ENCODE measurements at places on chromosomes 7 and 10. TPM values are rescaled to one million over a fixed set of nuclear protein-coding genes. Genes with fewer than 3 reads are reported as not detected.

DNA sequence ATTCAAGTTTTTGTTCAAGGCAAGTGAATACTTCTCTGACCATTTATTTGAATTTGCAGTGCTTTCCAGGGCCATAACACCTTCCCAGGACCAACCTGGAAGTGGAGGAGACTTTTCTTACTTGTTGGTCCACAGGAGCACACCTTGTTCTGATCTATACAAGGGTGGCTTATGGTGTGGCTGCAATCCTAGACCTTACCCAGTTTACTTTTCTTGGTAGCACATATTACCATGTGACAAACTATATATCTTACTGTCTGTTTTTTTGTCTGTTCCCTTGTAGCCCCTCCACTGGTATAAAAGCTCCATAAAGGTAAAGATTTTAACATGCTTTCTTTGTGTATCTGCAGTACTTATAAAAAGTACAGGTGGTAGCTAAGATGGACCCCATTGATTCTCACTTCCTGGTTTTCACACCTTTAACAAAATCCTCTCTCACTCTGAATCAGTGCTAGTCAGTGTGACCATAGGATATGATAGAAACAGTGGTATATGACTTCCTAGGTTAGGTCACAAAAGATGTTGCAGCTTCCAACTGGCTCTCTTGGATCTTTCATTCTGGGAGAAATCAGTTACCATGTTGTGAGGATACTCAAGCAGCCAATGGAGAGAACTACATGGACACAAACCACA is 5.6 kb upstream of the ASB4 start:
- H3K4me3 ChIP-seq: no peak overlapping the region
- DNase-seq: no peak
- peaks cover 26% of the 10 kb centered on the region for H3K27me3 ChIP-seq

FAM204A gene
- total RNA-seq: 62.0 TPM

DNA sequence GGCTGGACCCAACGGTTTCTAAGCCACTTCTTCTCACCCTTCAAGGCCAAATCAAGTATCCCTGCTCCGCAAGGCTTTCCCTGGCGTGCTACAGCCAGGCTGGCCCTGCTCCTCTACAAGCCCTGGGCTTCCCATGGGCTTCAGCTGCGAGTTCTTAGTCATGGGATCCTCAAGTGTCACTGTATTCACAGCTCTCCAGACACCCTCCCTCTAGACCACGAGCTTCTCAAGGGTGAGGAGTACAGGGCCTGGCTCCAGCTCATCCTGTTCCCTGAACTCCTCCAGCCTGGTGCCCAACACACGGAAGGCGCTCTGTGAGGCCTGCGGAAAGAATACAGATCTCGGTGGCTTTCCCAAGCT is 38.8 kb downstream of the FAM53B start:
- H3K27me3 ChIP-seq: no peaks in the 10 kb centered on the region
- peaks cover 2% of the 10 kb centered on the region for H3K36me3 ChIP-seq
- no peak for DNase-seq
- peak overlapping the region; percentile 100 for H3K27ac ChIP-seq
- no peak overlapping the region for H3K4me3 ChIP-seq

PAPOLB gene
- not detected for total RNA-seq

DNA sequence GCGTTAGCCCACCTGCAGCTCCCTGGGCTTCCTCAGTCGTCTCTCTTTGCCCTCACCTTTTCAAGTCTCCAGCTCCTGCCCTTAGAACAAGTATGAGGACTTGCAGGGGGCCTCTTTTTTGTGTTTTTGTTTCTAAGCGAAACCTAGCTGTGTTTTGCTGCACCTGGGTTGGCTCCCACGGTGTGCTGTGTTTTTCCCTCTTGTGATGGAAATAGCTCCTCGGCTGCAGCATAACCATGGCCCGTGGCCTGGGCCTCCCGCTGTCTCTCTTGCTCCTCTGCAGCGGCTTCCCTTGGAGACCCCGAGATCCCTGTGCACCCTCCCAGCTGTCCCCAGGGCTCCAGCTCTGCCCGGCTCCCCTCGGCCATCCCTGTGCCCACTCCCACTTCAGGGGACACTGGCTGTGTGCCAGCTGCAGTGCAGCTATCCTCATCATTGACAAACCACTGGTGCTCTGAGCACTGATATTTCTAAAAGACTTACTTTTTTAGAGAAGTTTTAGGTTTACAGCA is 75.6 kb upstream of the TCERG1L start:
- H3K4me3 ChIP-seq: no peak overlapping the region
- H3K27me3 ChIP-seq: no peaks in the 10 kb centered on the region
- no peaks in the 10 kb centered on the region for H3K4me1 ChIP-seq
- no peak for DNase-seq

NPTX2 gene
- total RNA-seq: not detected

GRCh38 chr10:118355234-118355633 is 13.1 kb upstream of the FAM204A start:
- no peak overlapping the region for H3K27ac ChIP-seq
- no peaks in the 10 kb centered on the region for H3K36me3 ChIP-seq
- no peak overlapping the region for H3K4me3 ChIP-seq
- H3K4me1 ChIP-seq: no peaks in the 10 kb centered on the region

DNA sequence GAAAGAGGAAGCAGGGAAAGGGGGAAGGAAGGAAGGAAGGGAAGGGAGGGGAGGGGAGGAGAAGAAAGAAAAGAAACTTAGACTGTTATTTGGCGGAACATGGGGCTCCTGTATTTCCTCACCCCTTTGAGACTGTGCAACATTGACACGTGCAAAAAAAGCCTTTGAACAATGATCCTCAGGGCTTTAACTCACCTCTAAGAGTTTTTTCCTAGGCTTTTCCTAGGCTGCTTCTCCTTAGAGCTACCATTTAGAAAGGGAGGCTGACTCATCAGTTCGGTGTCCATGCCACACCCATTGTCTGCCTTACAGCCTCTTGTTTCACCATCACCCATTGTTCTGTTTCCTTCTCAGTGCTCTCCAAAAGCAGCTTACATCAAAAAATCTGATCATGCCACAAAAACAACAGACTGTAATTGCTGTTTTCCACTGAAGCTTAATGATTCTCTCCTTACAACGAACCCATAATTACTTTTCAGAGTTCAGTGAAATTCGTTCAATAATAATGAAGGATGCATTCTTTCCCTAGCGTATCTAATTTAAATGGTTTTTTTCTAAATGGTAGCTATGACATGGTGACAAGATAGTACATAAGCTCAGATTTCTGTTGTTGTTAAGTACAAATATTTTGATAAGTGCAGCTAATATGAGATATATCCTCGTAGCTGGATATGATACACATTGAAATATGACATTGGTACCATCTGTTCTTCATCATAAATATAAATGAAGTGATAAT is 90.8 kb downstream of the PRLHR start:
- no peak overlapping the region for H3K4me3 ChIP-seq
- DNase-seq: no peak
- no peak overlapping the region for H3K27ac ChIP-seq
- peaks cover 14% of the 10 kb centered on the region for H3K27me3 ChIP-seq
- H3K4me1 ChIP-seq: peaks cover 7% of the 10 kb centered on the region
- H3K36me3 ChIP-seq: no peaks in the 10 kb centered on the region

NUTM2E gene
- not detected for total RNA-seq

CAV2 gene
- total RNA-seq: 3.1 TPM

CROT gene
- 9.3 TPM for total RNA-seq

DNA sequence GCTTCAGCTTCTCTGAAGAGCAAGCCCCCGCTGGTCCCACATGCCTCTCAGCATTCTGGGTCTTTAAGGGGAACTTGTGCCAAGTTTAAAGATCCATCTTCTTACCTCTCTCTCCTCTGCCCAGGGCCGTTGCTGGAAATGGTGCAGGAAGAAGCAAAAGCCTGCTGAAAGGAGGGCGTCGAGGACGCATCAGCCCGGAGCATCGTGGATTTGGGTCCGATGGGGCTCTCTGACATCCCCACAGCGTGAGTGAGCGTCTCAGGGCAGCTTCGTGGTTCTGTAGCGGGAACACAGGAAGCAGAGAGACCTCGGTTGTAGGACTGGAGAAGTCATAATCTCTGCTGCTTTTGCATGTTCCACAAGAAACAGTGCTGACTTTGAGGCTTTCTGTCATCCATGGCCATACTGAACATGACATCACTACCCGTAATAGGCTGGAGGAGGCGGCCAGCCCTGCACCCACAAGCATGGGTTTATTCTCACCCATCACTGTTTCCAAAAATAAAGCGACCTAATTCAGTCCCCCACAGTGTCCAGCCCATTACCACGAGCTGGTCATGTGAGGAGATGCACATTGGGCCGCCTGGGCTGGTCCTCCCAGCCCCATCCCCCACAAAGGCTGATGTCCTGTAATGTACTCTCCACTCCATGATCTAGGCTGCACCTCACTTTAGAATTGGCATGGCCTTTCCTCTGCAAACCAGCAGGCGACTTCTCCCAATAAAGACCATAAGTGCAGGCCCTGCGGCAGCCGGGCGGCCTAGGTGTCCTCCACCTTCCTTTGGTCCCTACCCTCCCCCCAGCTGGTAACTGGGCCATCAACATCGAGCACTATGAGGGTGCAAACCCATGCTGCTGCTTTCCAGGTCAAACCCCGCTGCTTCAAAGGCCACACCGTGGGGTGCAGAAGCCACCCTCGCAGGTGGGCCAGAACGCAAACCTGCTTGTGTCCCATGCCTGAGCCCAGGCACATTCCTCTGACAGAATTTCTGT is 276.9 kb downstream of the TNS3 start:
- DNase-seq: no peak
- no peak overlapping the region for H3K27ac ChIP-seq
- H3K36me3 ChIP-seq: no peaks in the 10 kb centered on the region
- H3K4me3 ChIP-seq: peak overlapping the region; percentile 13
- no peaks in the 10 kb centered on the region for H3K4me1 ChIP-seq

- peaks cover 3% of the 10 kb centered on the region for H3K36me3 ChIP-seq
- H3K4me3 ChIP-seq: peak overlapping the region; percentile 82
- peak overlapping the region; percentile 92 for H3K27ac ChIP-seq
- H3K27me3 ChIP-seq: peaks cover 9% of the 10 kb centered on the region
- H3K4me1 ChIP-seq: peaks cover 25% of the 10 kb centered on the region
These were observed 183.7 kb upstream of the ANK3 start for GRCh38 chr10:60573336-60573735.

- peak overlapping the region; percentile 83 for H3K27ac ChIP-seq
- no peaks in the 10 kb centered on the region for H3K27me3 ChIP-seq
- H3K4me3 ChIP-seq: peak overlapping the region; percentile 76
- H3K4me1 ChIP-seq: peaks cover 22% of the 10 kb centered on the region
- no peaks in the 10 kb centered on the region for H3K36me3 ChIP-seq
- DNase-seq: no peak
These were observed 153.1 kb downstream of the ZNF365 start for GRCh38 chr10:62527019-62527827.

- no peak for DNase-seq
- peaks cover 5% of the 10 kb centered on the region for H3K27me3 ChIP-seq
- no peak overlapping the region for H3K4me3 ChIP-seq
- H3K36me3 ChIP-seq: no peaks in the 10 kb centered on the region
These were observed 39.7 kb downstream of the OTUD1 start for GRCh38 chr10:23478570-23478969.

DNA sequence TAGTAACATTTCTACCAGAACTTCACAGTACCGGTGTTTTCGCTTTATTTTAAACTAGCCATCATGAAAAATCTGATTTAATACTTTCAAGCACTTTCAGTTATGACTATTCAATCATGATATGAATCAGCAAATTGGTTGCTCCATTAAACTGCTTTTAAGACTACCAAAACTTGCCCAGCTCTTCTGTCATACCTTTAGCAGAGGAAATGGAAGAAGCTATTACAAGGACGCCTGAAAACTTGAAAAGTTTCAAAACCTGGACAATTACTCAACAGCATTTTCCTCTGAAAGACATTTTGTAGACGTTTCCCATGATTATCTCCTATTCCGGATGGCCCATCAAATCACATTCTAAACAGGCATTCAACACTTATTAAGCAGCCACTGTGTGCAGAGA is 2.0 kb downstream of the JAZF1 start:
- H3K4me3 ChIP-seq: peak overlapping the region; percentile 87
- H3K4me1 ChIP-seq: peaks cover 26% of the 10 kb centered on the region
- H3K27me3 ChIP-seq: no peaks in the 10 kb centered on the region
- no peak for DNase-seq

DNA sequence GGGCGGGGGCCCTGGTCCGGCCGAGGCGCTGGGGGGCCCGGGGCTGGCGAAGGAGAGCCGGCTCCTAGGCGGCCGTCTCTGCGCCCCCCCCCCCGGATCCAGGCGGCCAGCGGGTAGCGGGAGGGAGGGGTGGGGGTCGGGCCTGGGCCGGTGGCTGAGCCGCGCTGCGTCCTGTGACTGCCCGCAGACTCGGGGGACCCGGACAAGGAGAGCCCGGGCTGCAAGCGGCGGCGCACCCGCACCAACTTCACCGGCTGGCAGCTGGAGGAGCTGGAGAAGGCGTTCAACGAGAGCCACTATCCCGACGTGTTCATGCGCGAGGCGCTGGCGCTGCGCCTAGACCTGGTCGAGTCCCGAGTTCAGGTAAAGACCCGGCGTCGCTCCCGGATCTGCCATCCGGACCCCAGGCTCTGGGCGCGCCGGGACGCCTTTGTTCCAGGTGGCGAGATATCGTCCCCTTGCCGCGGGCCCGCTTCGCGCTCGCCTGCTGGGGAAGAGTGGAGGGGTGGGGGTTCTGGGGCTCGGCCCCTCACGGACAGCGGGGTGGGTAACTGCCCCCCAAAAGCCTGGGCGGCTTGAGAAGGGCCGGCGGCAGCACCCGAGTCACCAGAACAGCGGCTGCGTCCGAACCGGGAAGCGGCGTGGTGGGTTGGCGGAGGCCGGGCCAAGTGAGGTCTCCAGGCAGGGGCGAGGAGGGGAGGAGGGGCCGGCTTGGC is 819 bp downstream of the UNCX start:
- DNase-seq: no peak
- H3K27me3 ChIP-seq: peaks cover 37% of the 10 kb centered on the region
- no peak overlapping the region for H3K27ac ChIP-seq
- H3K4me1 ChIP-seq: peaks cover 13% of the 10 kb centered on the region
- no peak overlapping the region for H3K4me3 ChIP-seq

LLCFC1 gene
- not detected for total RNA-seq

DNA sequence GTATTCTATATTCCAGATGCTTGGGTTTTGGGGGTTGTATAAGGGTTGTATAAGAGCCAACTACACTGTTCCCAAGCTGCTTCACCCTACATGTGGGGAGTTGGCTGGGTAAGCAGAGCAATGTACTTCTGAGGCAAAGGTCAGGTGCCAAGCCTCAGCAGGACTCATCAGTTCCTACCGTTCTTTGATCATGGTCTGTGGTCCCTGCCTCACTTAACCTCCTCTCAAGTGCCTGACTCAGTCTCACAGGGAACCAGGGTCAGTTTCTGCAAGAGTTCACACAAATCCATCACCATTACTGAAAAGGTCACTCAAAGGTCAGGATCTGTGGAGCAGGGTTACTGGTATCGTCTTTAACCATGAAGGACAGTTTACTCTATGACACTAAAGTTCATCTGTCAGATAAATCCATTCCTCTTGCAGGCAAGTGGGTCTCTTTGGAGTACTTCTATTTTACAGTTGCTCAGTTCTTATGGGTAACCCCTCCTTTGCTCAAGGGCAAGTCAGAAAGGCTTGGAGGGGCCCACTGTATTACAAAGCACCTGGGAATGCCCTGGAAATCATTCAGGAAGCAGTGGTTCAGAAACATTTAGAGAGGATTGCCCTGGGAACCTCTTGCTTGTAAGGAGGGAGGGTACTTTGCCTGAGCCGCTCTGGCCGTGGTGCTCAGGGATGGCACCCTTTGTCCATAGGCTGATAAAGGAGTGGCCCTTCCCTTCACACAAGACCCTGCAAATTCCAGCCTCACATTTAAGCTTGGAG is 184.3 kb upstream of the CDCA7L start:
- DNase-seq: no peak
- H3K4me1 ChIP-seq: no peaks in the 10 kb centered on the region
- H3K27me3 ChIP-seq: peaks cover 47% of the 10 kb centered on the region
- no peak overlapping the region for H3K4me3 ChIP-seq
- no peak overlapping the region for H3K27ac ChIP-seq

- DNase-seq: no peak
- peaks cover 9% of the 10 kb centered on the region for H3K27me3 ChIP-seq
- no peaks in the 10 kb centered on the region for H3K4me1 ChIP-seq
- H3K27ac ChIP-seq: no peak overlapping the region
- no peaks in the 10 kb centered on the region for H3K36me3 ChIP-seq
- no peak overlapping the region for H3K4me3 ChIP-seq
These were observed 37.0 kb downstream of the WNT2 start for GRCh38 chr7:117285826-117286225.

PALD1 gene
- 0.13 TPM for total RNA-seq

Measured in T-helper 17 cell (primary cell).